ENCODE measurements at places on chromosomes 7 and 10. TPM values are rescaled to one million over a fixed set of nuclear protein-coding genes. Genes with fewer than 3 reads are reported as not detected.

DNA sequence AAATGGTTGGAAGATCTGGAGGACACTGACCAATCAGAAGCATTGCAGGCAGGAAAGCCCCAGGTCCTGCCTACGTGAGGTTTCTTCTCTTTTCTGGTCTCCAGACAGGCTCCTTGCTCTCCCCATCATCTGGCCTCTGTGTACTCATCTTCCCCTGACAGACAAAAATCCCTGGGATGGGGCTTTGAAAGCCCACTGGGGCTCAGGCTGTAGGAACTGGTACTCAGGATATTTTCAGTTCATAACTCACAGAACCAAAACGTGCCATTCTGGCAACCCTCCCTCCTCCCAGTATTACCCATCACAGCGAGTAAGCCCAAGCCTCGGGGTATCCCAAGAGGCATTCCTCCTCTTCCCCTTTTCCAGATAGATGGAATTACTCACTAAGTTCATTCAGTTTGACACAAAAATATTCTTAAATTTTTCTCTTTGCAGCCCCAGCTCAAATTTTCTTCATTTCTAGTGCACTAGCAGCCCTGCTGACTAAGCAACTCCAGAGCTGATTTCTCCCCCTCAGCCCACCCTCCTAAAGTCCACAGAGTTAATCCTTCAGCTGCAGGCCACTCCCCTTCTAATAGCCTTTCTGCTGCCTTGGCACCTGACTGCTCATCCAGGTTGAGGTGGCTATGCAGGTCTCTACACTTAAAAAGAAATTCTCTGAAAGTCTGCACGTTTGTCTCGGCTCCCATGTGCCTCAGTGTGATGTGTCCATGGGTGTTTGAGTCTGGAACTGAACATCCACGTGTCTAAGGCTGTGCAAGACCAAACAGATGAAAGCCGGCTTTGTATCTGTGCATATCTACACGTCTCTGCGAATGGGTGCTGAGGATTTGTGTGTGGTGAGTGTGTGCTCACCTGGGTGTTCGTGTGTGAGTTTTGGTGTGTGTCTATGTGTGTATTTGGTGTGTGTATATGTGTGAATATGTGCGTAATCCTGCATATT lies 331.4 kb downstream of the CCSER2 start:
- H3K27me3 ChIP-seq: no peaks in the 10 kb centered on the region
- H3K4me3 ChIP-seq: no peak overlapping the region
- no peaks in the 10 kb centered on the region for H3K36me3 ChIP-seq
- no peak overlapping the region for H3K27ac ChIP-seq
- DNase-seq: no peak
- H3K4me1 ChIP-seq: no peaks in the 10 kb centered on the region

DNA sequence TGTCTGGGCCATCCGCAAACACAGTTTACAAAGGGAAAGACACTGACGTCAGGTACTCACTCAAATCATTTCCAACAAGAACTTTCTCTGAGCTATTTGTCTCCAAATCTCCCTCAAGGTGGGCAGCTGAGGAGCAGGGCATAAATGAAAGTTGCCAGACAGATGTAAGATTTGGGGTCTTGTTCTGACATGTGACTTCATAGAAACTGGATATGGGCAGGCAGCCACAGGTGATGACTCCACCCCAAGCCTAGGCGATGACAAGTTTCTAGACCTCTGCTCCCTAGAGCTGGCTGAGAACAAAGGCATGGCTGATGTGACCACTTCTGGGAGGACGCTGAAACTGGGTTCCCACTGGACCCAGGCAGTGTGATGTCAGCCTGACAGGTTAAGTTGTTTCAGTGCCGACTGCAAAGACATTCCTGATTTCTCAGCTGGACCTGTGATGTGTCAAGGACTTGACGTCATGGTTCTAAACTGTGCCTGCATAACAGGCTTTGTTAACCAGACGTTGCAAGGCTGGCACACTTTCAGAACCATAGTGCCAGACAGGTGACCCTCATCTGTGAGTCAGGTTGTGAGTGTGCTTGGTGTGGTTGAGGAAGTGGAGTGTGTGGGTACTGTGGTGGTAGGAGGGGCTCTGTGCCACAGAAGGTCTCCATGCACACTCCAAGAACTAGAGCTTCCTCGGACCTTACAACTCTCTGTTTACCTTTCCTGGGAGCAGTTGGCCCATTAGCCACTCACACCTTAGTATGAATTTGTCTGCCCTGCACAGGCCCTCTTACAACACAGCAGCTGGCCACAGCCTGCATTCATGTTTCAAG lies 39.9 kb upstream of the EBF3 start:
- H3K4me3 ChIP-seq: no peak overlapping the region
- H3K27me3 ChIP-seq: no peaks in the 10 kb centered on the region
- no peaks in the 10 kb centered on the region for H3K36me3 ChIP-seq
- no peak for DNase-seq
- no peaks in the 10 kb centered on the region for H3K4me1 ChIP-seq

- H3K4me1 ChIP-seq: no peaks in the 10 kb centered on the region
- DNase-seq: no peak
- H3K36me3 ChIP-seq: no peaks in the 10 kb centered on the region
- no peaks in the 10 kb centered on the region for H3K27me3 ChIP-seq
- H3K4me3 ChIP-seq: no peak overlapping the region
These were observed 350.8 kb upstream of the BMPER start for GRCh38 chr7:33554576-33554975.

DNA sequence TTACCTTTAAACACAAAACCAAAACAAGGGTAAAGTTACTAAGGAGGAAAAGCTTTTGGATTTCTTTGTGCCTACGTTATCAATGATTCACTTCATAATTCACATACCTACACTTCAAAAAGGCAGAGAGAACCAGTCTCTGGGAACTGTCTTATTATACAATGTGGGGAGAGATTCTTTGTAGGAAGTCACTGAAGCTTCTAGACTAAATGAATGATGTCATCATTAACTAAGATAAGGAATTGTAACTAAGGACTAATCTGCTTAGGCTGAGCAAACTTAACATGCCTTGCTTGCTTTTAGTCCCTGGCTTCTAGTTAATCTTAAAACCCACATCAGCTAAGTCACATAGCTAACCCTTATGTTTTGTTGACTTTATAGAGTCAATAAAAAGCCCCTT lies 771.2 kb downstream of the NXPH1 start:
- peak overlapping the region; percentile 74 for H3K27ac ChIP-seq
- no peaks in the 10 kb centered on the region for H3K27me3 ChIP-seq
- H3K4me1 ChIP-seq: no peaks in the 10 kb centered on the region
- no peak overlapping the region for H3K4me3 ChIP-seq
- no peaks in the 10 kb centered on the region for H3K36me3 ChIP-seq

- no peak overlapping the region for H3K27ac ChIP-seq
- no peaks in the 10 kb centered on the region for H3K4me1 ChIP-seq
- H3K27me3 ChIP-seq: no peaks in the 10 kb centered on the region
- H3K4me3 ChIP-seq: no peak overlapping the region
- H3K36me3 ChIP-seq: no peaks in the 10 kb centered on the region
These were observed 162.1 kb downstream of the CHN2 start for GRCh38 chr7:29356631-29357030.

TFR2 gene
- total RNA-seq: 0.50 TPM

Data from astrocyte (in vitro differentiated cells and primary cell).